ENCODE measurements at places on chromosomes 5 and 9.

- DNase-seq = no peak
These were observed 21.0 kb upstream of the ERAP2 start for GRCh38 chr5:96855031-96855872.

- DNase-seq = no peak
These were observed 72.4 kb upstream of the NTRK2 start for GRCh38 chr9:84597131-84597530.

- DNase-seq = no peak
These were observed 1.1 kb downstream of the PPIC start for GRCh38 chr5:123035360-123035917.

DNA sequence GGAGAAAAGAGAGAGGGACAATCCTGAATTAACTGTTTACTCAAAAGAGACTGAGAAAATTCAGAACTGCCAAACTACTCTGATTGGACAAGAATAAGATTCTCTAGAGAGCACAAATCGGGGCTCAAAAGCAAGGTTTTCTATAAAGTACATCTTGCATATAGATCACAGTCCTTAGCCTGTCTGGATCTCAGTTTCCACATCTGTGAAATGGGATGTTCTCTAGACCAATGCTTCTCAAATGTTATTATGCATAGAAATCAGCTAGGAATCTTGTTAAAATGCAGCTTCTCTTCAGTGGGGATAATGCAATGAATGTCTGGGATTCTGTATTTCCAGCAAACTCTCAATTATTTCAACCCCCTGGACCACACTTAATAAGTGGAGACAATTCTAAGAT, 231.6 kb downstream of the ESM1 start:
- no peak for DNase-seq

Data from activated naive CD4-positive, alpha-beta T cell (primary cell).